ENCODE measurements at places on chromosomes 6 and 20. TPM values are rescaled to one million over a fixed set of nuclear protein-coding genes. Genes with fewer than 3 reads are reported as not detected.

DNA sequence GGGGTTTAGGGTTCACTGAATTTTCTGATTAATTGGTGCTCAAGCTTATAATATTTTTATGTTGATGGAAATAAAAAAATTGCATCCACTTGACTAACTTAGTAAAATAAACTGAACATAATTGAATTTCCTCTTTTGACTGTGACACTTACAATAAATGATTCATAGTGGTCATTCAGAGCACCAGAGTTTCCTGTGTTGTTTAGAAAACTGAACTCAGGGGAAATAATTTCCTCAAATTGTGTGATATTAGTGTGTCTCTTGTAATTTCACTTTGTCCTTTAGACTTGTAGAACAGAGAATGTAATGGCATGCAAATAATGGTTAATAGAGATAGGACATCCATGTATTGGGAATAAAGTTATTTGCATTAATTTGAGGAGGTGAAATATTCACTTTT is 319.7 kb upstream of the MAN1A1 start:
- DNase-seq: no peak

GRCh38 chr6:155270561-155271091 is 6.8 kb downstream of the CLDN20 start:
- peak; percentile 59 for DNase-seq

The ATAT1 gene
- polyA plus RNA-seq: 77.1 TPM

The UNC5CL gene
- polyA plus RNA-seq: 5.5 TPM

DNA sequence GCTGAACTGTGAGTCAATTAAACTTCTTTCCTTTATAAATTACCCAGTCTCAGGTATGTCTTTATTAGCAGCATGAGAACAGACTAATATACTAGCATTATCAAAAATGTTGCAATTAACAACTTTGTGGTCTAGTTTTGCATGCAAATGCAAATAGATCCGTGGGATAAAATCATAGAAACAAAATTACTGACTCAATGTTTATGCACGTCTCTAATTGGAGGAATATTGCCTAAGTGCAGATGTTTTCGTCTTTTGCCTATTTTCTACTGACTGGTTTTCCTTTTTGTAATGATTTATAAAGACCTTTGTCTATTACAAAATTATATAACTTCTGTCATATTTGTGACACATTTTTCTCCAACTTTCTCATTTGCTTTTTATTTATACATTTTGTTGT is 51.9 kb downstream of the SYNE1 start:
- no peak for DNase-seq

The RAD21L1 gene
- polyA plus RNA-seq: not detected

GRCh38 chr6:140012150-140012549 is 637.7 kb upstream of the CITED2 start:
- no peak for DNase-seq

- DNase-seq: peak; percentile 75
These were observed 35.9 kb downstream of the RIPOR3 start for GRCh38 chr20:50655311-50655880.

The CYP21A2 gene
- polyA plus RNA-seq: 1.2 TPM

GRCh38 chr20:49482621-49483017 is at the start of gene KCNB1:
TSS of gene KCNB1 (minus strand) at chr20:49482668. CDS start at chr20:49482480, 188 bp downstream.
- DNase-seq: peak; percentile 70

The RAET1E gene
- polyA plus RNA-seq: 0.42 TPM

DNA sequence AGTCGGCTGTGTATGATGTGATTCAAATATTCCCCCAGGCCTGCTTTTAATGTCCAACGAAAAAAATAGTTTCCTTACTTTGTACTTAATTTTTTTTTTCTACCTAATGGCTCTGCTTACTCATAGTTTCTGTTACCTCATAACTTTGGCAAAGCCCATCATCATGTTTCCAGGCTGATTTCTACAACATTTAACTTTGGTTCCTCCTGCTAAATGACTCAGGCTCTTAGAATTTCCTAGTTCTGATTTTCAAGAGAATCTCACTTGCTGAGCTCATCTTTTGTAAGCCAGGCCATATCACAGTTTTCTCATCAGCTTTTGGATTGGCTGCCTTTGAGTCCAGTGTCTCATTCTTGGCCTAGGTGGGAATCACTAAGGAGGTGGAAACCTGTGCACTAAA is 323.1 kb downstream of the HDGFL1 start:
- no peak for DNase-seq

The EBF4 gene
- polyA plus RNA-seq: 32.9 TPM

GRCh38 chr20:48203252-48203651 is 418.0 kb upstream of the SULF2 start:
- DNase-seq: no peak

GRCh38 chr6:1615151-1615852 is 5.6 kb downstream of the FOXC1 start:
- DNase-seq: no peak

DNA sequence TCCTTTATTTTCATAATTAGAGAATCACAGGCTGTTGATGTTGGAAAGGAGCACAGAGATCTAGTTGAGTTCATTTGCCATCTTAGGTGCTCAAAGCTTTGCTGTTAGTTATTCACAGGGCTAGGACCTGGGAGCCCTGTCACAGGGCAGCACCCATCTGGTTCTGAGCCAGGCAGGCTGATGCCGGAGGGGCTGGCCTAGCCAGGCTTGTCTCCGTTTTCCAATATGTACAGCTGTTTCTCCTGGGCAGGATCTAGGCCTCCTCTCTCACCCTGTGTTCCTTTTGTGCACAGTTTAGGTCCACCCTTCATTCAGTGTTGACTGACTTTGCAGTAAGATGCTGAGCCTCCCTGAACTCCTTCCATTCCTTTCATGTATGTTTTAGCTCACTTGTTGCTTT is 33.4 kb downstream of the LRRC1 start:
- DNase-seq: no peak

GRCh38 chr6:103783329-103783728 is 1076.4 kb downstream of the HACE1 start:
- no peak for DNase-seq

DNA sequence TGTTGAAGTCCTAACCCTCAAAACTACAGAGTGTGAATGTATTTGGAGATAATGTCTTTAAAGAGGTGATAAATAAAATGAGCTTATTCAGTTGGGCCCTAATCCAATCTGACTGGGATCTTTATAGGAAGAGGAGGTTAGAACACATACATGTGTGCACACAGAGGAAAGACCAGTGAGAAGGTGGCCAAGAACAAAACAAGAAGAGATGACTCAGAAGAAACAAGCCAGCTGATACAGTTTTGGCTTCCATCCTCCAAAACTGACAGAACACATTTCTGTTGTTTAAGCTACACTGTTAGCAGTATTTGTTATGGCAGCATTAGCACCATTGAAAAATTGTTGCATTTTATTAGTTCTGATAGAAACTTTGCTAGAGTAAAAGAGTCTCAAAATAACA is 609.3 kb upstream of the IMPG1 start:
- peak; percentile 17 for DNase-seq

DNA sequence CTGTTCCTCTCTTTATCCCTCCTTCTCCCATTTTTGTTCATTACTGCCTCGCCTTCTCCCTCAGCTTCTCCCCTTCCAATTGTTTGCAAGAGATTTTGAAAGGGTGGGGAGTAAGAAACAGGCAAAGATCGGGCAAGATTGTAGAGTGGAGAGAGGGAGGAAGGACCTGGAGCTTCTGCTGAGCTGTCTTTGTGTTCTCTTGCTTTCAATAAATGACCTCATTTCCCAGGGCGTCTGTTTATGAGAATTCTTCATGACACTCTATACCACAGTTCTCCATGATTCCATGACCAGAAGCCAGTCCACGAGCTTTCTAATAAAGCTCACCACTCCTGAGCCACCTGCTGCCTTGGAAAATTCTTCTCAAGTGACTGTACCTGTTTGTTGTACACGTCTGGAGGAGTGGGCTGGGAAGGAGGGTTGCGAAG is 50.0 kb upstream of the PLEKHG1 start:
- DNase-seq: no peak

The MOG gene
- not detected for polyA plus RNA-seq

- peak; percentile 65 for DNase-seq
These were observed 67.9 kb upstream of the RNF24 start for GRCh38 chr20:4083098-4083865.

GRCh38 chr20:51712501-51713212 is 55.5 kb downstream of the ATP9A start:
- no peak for DNase-seq

- no peak for DNase-seq
These were observed 111.9 kb downstream of the PPP1R14C start for GRCh38 chr6:150254770-150255169.

The TBXT gene
- not detected for polyA plus RNA-seq

- DNase-seq: no peak
These were observed 9.1 kb upstream of the ADGRB3 start for GRCh38 chr6:68625998-68626397.

GRCh38 chr20:20292472-20292871 is 75.4 kb upstream of the INSM1 start:
- no peak for DNase-seq

DNA sequence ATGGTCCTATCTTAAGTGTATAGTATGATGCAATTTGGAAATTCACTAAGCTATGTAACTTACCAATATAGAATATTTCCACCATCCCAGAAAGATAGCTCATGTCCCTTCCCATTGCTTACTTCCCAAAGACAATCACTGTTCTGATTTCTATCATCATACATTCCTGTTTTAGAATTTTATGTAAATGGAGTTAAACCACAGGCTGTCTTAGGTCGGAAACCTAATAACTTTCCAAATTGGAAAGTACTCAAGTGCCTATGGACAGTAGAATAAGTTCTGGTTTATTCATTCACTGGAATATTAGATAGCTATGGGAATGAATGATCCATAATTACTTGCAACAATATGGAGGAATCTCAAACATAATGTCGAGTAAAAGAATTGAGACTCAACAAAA is 20.1 kb downstream of the ENPP3 start:
- no peak for DNase-seq

The TEAD3 gene
- 56.7 TPM for polyA plus RNA-seq

GRCh38 chr20:33209789-33210188 is 7.4 kb upstream of the BPIFA3 start:
- DNase-seq: peak; percentile 63

DNA sequence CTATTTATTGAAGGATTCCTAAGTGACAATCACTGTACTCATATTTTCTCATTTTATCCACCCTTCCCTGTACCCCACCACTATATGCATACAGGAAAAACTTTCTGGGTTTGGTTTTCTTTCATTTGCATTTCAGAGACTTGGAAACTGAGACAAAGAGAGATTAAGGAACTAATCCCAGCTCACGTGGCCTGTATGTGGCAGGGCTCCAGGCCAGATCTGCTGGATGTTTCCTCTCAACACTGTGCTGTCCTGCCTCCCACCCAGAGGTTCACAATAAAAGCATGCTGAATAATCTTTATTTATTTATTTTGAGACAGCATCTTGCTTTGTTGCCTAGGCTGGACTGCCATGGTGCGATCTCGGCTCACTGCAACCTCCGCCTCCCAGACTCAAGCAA is 50.2 kb downstream of the CEP162 start:
- DNase-seq: no peak

DNA sequence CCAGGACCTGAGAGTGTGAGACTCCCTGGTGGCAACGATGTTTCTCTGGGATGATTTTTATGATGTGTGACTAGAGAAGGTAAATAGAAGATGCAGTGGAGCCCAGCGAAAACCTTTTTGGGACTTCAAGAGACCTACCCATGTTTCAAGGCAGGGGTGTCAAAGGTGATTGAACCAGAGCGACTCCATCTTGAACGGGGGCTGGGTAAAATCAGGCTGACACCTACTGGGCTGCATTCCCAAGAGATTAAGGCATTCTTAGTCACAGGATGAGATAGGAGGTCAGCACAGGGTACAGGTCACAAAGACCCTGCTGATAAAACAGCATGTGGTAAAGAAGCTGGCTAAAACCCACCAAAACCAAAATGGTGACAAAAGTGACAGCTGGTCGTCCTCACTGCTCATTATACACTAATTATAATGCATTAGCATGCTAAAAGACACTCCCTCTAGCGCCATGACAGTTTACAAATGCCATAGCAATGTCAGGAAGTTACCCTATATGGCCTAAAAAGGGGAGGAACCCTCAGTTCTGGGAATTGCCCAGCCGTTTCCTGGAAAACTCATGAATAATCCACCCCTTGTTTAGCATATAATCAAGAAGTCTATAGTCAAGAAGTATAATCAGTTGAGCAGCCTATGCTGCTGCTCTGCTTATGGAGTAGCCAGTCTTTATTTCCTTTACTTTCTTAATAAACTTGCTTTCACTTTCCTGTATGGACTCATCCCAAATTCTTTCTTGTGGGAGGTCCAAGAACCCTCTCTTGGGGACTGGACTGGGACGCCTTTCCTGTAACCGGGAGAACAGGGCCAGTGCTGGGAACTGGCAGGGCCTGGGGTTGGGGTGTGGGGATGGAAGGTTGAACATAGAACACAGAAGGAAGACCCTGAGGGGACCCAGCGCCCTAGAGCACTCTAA is 526.4 kb downstream of the QKI start:
- no peak for DNase-seq

The BPIFB2 gene
- not detected for polyA plus RNA-seq

The SUPT3H gene
- 29.5 TPM for polyA plus RNA-seq

- no peak for DNase-seq
These were observed 70.6 kb downstream of the MTHFD1L start for GRCh38 chr6:150936021-150936555.

GRCh38 chr6:26043384-26044139 is 43.7 kb upstream of the HFE start:
- peak; percentile 91 for DNase-seq

DNA sequence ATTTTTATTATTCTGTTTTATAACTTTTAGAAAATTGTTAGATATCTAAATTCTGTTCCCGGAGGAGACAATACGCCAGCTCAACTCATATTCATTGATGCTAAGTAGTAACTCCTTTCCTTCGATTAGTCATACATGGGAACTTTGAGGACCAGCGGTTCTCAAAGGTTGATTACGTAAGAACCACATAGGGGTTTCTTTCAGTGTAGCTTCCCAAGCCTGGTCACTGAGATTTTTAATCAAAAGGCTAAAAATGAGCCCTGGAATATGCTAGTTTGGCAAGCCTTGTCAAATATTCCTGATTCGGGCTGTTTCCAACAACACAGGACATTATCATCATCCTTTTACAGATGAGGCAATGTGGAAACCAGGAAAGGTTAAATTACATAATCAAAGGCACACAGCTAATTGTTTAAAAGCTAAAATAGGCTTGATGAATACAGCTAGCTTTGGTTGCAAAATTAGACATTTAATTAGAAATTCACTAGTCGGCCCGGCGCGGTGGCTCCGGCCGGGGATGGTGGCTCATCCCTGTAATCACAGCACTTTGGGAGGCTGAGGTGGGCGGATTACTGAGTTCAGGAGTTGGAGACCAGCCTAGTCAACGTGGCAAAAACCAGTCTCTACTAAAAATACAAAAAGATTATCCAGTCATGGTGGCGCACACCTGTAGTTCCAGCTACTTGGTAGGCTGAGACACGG is 14.6 kb upstream of the MEI4 start:
- DNase-seq: no peak

The KCNQ2 gene
- 7.9 TPM for polyA plus RNA-seq
